ENCODE measurements at places on chromosomes 11 and 22.

DNA sequence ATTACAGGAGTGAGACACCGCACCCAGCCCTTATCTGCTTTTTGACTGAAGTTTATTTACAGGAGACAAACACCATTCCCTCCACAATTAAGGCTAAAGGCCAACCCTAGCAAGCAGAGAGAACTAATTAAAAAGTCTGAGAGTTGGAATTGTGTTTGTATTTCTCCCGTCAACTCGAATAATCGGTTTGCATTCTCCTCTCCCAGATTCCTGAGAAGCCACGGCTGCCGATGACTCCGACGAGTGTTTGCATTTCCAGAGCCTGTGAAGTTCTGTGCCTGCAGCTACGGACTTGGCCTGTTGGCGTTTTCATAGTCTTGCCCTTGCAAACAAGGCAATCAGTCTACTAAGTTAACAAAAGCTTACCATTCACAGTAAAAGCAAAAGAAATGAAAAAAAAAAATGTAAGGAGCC, 73.2 kb upstream of the NUP50 start:
- no peak for DNase-seq

DNA sequence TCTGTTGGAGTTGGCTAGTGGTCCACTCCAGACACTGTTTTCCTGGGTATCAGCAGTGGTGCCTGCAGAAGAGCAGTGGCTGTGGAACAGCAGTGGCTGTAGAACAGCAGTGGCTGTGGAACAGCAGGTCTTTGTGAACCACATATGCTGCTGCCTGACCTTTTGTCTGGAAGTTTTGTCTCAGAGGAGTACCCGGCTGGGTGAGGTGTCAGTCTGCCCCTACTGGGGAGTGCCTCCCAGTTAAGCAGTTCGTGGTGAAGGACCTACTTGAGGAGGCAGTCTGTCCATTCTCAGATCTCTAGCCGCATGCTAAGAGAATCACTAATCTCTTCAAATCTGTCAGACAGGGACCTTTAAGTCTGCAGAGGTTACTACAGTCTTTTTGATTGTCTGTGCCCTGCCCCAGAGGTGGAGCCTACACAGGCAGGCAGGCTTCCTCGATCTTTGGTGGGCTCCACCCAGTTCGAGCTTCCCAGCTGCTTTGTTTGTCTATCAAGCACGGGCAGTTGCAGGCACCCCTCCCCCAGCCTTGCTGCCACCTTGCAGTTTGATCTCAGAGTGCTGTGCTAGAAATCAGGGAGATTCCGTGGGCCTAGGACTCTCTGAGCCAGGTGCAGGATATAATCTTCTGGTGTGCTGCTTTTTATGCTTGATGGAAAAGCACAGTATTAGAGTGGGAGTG, 89.1 kb upstream of the TRIM48 start:
- DNase-seq = no peak

GRCh38 chr11:10301656-10302358, 3.1 kb upstream of the ADM start:
- DNase-seq = no peak

- peak; percentile 62 for DNase-seq
Observed at GRCh38 chr11:1453611-1454034, 33.0 kb downstream of the MOB2 start.

DNA sequence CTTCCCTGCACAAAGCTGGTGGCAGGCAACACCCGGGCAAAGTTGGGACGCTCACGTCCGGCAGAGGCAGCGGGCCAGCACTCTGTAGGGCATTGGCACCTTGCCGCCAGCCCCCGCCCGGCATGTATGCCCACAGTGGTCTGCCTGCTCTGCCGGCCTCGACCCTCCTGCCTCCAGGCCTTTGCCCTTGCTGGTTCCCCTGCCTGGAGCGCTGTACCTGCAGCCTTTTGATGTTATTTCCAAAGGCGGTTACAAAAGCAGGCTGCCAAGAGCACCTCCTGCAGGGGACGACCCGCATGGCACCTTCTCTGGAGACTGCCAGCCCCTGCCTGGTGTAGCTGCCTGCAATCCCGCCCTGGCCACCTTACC, 56.5 kb upstream of the SHISAL1 start:
- DNase-seq = no peak

- no peak for DNase-seq
Observed at GRCh38 chr11:125168918-125169456, 4.4 kb downstream of the PKNOX2 start.

GRCh38 chr11:3177931-3178330, 12.8 kb upstream of the OSBPL5 start:
- no peak for DNase-seq

DNA sequence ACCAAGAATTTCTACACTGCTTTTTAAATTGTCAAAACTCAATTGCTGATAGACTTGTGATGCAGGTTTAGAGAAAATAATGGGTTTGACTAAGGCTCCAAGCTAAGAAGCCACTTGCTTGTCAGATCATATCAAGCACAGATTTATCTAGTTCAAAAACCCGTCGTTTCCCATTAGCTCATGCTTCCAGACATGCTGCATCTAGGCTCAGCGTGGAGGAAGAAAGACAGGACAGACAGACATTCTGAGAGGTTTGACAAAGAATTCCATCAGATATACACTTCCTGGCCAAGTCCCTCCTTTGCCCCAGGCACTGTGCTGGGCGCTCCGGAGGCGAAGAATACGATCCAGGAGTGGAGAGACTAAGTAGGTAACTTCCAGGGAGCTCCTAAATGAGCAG, 76.8 kb downstream of the KCNC1 start:
- DNase-seq = no peak

- DNase-seq = no peak
Observed at GRCh38 chr11:128501632-128502549, 85.5 kb downstream of the ETS1 start.

GRCh38 chr11:2531987-2532703, 87.3 kb downstream of the KCNQ1 start:
- DNase-seq = peak; percentile 52

- DNase-seq = no peak
Observed at GRCh38 chr22:24426851-24427499, 424 bp upstream of the ADORA2A start.

- DNase-seq = no peak
Observed at GRCh38 chr11:75474240-75474639, 41.2 kb upstream of the KLHL35 start.

- DNase-seq = no peak
Observed at GRCh38 chr11:102829316-102830000, 14.0 kb downstream of the MMP3 start.

- DNase-seq = peak; percentile 79
Observed at GRCh38 chr11:67271541-67272284, 5.4 kb downstream of the GRK2 start.

- DNase-seq = no peak
Observed at GRCh38 chr22:27690599-27690998, 111.0 kb downstream of the MN1 start.

DNA sequence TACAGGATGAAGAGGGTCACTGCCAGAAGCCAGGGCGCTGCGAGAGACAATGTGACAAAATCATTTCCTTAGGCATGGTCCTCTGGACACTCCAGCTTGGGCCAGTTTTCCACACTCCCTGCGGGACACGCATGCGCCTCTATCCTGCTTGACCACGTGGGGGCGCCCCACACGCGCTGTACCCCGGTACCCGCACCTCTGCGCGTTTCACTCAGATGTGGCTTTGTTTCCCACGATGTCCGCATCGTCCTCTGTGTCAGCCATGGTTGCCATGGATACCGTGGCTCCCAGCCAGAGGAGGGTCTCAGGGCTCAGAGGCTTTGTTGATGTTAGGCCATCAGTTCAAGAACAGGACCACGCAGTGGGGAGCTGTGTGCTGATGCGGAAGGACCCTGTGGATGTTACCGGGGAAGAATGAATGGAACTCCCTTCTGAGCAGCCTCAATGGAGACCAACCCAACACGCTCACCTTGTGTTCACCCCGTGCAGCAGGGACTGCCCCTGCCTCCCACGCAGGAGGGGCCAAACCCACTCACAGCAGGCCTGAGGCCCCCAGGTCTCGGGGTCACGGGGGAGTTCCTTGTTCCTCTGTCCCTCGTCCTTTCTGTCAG, 101.1 kb upstream of the SLC22A12 start:
- peak; percentile 43 for DNase-seq

DNA sequence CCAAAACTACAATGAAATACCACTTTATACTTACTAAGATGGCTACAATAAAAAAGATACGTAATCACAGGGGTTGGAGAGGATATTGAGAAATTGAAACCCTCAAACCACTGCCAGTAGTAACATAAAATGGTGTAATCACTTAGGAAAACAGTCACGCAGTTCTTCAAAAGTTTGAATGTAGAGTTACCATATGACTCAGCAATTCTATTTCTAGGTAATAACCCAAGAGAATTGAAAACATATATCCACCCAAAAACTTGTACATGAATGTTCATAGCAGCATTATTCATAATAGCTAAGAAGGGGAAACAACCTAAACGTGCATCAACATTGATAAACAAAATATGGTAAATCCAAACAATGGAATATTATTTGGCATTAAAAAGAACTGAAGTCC, 24.4 kb upstream of the PSMA1 start:
- DNase-seq = no peak

DNA sequence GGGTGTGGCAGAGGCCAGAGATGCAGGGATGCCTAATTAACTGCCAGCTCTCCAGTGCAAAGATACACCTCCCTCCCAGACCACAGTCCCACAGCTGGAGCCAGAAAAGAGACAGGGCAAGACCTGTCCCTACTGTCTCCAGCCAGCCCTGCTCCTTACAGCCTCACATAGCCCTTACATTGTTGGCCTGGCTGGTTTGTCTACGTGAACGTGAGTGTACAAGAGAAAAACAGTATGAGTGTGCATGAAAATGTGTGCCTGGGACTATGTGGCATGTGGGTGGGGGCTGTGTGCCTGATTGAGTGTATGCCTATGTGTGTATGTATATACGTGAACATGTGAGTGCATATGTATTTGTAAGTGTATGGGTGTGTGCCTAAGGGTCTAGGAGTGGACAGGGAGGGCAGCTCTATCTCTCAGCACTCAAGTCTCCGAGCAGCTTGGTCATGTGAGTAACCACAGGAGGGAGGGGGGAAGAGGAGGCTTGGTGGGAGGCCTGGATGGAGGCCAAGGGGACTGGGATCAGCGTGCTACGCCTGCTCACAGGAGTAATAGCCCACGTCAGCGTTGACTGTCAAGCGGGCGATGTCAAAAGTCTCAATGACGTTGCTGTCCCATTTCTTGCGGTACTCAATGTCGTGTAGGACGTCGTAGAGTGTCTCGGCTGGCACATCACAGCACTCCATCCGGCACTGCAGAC, 6.6 kb upstream of the ARAP1 start:
- DNase-seq = no peak

GRCh38 chr11:68950762-68951161, 30.0 kb downstream of the MRGPRD start:
- no peak for DNase-seq

- DNase-seq = no peak
Observed at GRCh38 chr11:104443387-104443786, 279.4 kb upstream of the PDGFD start.

- DNase-seq = no peak
Observed at GRCh38 chr22:45717789-45718188, 46.2 kb downstream of the ATXN10 start.

DNA sequence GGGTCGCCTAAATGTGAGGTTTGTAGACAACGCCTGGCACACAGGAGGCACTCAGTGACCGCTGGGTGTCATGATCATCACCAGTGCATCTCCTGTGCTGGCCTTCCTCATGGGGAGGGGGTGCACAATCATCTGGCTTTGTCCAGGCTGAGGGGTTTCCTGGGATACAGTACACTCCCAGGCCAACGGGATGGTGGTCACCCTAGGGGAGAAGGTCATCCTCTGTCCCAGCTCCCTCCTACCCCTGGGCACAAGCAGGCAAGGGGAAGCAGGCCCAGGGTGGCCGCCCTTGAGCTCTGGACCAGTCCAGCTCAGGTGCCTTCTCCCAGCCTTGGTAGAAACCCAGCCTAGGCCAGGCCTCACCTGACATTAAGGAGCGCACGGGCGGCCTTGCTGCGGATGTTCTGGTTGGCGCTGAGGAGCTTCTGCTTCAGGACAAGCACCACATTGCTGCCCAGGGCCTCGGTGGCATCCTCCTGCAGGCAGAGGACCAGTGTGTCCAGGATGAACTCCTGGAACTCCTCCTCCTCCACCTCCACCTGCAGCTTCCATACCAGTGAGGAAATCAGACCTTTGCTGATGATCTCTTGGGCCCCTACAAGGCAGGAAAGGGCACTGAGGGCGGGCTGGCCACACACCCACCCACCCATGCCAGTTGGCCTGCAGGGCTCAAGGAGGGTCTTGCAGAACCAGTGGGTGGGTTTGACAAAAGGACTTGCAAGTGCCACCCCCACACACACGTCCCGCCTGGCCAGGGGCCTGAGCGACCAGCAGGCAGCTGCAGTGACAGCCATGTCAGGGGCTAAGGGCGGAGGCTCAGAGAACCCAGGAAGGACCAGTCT, 6.6 kb upstream of the GNAZ start:
- no peak for DNase-seq

DNA sequence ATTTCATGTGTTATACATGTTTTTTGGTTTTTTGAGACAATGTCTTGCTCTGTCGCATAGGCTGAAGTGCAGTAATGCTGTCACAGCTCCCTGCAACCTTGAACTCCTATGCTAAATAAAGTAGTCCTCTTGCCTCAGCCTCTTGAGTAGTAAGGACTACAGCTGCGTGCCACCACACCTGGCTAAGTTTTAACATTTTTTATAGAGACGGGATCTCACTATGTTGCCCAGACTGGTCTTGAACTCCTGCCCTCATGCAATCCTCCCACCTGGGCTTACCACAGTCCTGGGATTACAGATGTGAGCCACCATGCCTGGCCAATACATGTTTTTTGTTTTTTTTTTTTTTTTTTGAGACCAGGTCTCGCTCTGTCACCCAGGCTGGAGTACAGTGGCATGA, 33.9 kb downstream of the SWAP70 start:
- no peak for DNase-seq

GRCh38 chr11:12556155-12556554, 118.1 kb upstream of the TEAD1 start:
- DNase-seq = no peak

GRCh38 chr11:11989774-11990744, 18.4 kb downstream of the DKK3 start:
- no peak for DNase-seq

DNA sequence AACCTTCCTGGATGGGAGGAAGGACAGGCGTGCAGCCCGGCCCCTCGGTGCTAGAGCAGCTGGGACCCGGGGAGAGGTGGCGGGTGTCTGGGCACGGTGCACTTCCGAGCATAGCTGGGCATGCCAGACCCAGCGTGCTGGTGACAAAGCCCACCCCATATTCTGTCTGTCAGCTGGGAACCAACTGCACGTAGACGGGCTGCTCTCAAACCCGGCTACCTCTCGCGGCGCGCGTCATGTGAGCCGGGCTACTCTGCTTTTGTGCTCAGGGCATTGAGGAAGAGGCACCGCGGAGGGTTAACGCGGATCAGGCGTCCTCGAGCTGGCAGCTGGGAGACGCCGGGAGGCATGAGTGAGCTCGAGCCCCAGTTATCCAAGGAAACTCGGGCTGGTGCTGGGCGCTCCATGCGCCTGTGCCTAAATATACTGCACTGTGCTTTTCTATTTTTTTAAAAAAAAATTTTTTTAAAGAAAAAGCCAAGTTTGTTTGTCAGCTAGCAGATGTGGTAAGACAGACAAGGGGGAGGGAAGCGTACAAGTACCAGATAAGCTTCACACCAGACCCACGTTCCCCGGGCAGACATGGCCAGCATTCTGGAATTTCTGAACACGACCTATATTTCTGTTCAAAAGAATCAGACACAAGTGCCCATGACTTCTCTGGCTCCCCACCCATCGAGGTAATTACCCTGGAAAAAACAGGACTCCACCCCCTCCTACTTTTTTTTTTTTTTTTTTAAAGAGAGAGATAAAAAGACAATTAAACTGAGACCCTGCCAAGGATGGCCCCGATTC, 425.6 kb downstream of the SHANK2 start:
- DNase-seq = no peak

GRCh38 chr22:49715450-49715849, 112.2 kb downstream of the BRD1 start:
- no peak for DNase-seq
